Prostate gland (tissue), 2 donors: ENCODE measurements at places on chromosomes 1 and 21. TPM values are rescaled to one million over a fixed set of nuclear protein-coding genes. Genes with fewer than 3 reads are reported as not detected.

GRCh38 chr1:64065571-64065970, 137.9 kb upstream of the UBE2U start:
- H3K27me3 ChIP-seq: no peaks in the 10 kb centered on the region
- no peak overlapping the region for H3K27ac ChIP-seq
- no peaks in the 10 kb centered on the region for H3K36me3 ChIP-seq
- no peak for DNase-seq

DNA sequence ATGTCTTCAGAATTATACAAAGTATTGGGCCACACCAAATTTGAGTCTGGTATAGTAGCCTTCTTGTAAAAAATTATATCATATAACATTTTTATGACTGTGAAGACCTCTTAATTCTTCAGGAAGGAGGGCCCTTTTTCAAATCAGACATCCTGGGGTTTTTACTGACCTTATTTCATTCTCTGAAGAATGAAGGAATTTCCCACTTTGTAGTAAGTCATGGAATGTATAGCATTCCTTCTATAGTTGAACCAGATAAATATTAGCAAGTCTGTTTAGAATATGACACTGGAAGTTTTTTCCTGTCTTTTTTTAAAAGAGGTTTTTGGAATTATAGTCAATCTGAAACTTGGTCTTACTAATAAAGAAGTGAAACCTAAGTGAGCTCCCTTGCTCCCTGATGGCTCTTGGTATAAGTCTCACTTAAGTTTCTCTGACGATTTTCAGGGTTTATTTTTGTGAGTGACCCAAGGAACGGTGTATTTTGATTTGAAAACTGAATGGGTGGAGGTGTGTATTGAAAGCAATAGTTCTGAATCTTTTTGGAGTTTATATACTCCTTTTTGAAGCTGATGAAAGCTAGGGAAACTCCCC, 23.7 kb downstream of the SNX27 start:
- H3K4me1 ChIP-seq: no peaks in the 10 kb centered on the region
- DNase-seq: no peak
- no peaks in the 10 kb centered on the region for H3K36me3 ChIP-seq
- H3K4me3 ChIP-seq: no peak overlapping the region
- no peak overlapping the region for H3K27ac ChIP-seq

- H3K36me3 ChIP-seq: no peaks in the 10 kb centered on the region
- DNase-seq: no peak
- H3K27me3 ChIP-seq: peaks cover 78% of the 10 kb centered on the region
- no peak overlapping the region for H3K27ac ChIP-seq
- H3K4me3 ChIP-seq: no peak overlapping the region
Observed at GRCh38 chr1:118993700-118994026, 5.5 kb upstream of the TBX15 start.

DNA sequence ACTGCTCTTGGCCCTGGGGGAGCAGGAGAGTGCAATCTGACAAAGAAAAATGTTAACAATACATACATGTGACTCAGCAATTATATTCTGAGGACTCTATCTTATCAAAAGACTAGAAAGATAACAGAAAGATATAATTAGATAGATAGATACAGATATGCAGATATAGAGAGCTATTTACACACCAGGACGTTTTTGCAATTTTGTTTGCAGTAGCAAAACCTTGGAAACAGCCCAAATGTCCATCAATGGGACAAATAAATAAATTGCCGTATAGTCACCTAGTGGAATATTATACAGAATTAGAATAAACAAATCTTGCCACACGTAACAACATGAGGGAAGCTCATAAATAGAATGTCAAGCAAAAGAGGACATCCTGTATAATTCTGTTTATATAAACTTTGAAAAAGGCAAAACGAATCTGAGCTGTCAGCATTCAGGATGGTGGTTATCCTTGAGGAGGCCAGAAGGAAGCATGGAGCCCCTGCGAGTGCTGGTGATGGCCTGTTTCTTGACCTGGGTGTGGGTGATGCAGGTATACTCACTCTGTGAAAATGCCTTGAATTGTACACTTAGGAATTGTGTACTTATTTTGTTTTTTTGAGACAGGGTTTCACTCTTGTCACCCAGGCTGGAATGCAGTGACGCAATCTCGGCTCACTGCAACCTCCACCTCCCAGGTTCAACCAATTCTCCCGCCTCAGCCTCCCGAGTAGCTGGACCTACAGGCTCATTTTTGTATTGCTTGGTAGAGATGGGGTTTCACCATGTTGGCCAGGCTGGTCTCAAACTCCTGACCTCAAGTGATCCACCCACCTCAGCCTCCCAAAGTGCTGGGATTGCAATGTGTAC, 12.8 kb upstream of the TRIM63 start:
- H3K27me3 ChIP-seq: no peaks in the 10 kb centered on the region
- H3K27ac ChIP-seq: no peak overlapping the region
- no peak for DNase-seq

GRCh38 chr1:52139817-52140540, 1.9 kb upstream of the ZFYVE9 start:
- no peaks in the 10 kb centered on the region for H3K36me3 ChIP-seq
- no peaks in the 10 kb centered on the region for H3K4me1 ChIP-seq
- DNase-seq: no peak
- H3K27ac ChIP-seq: no peak overlapping the region
- H3K4me3 ChIP-seq: no peak overlapping the region

DNA sequence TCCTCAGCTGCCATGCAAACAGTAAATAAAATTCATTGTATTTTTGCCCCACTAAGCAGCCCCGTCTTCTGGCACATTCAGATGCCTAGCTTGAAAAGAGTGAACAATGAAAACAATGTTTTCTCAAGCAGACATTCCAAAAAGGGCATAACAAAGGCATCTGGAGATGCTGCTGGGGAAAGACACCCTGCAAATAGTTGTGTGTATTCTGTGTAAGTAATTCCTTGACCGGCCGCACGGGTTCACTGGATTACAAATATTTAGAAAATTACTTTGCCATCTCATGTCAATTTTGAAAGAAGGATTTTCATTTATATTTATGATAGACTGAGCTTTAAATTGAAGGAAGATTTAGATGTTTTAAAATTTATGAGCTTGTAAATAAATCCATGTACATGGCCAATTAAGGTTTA, 142.2 kb downstream of the SLC45A1 start:
- H3K27ac ChIP-seq: peak overlapping the region; percentile 8
- no peak for DNase-seq
- no peak overlapping the region for H3K4me3 ChIP-seq

- peak; percentile 39 for DNase-seq
- H3K4me1 ChIP-seq: no peaks in the 10 kb centered on the region
- no peak overlapping the region for H3K4me3 ChIP-seq
- H3K27ac ChIP-seq: no peak overlapping the region
- no peaks in the 10 kb centered on the region for H3K36me3 ChIP-seq
- H3K27me3 ChIP-seq: no peaks in the 10 kb centered on the region
Observed at GRCh38 chr1:101124405-101124804, 98.8 kb upstream of the DPH5 start.

GRCh38 chr1:113849072-113849471, 22.4 kb downstream of the PTPN22 start:
- no peak for DNase-seq
- no peaks in the 10 kb centered on the region for H3K4me1 ChIP-seq
- H3K4me3 ChIP-seq: no peak overlapping the region
- no peaks in the 10 kb centered on the region for H3K36me3 ChIP-seq
- no peaks in the 10 kb centered on the region for H3K27me3 ChIP-seq

Gene CRNN
- 0.62 TPM for total RNA-seq
